Right ventricle myocardium inferior (tissue), 1 donor: ENCODE measurements at places on chromosomes 12 and 14. TPM values are rescaled to one million over a fixed set of nuclear protein-coding genes. Genes with fewer than 3 reads are reported as not detected.

The RNASE3 gene
- not detected for total RNA-seq

The HOXC10 gene
- not detected for total RNA-seq

The DIO2 gene
- total RNA-seq, result 1.6 TPM

The SRRM4 gene
- total RNA-seq, result 0.43 TPM

The BHLHE41 gene
- total RNA-seq, result 34.5 TPM
